Effector CD8-positive, alpha-beta T cell (primary cell): ENCODE measurements at places on chromosomes 2 and 18.

DNA sequence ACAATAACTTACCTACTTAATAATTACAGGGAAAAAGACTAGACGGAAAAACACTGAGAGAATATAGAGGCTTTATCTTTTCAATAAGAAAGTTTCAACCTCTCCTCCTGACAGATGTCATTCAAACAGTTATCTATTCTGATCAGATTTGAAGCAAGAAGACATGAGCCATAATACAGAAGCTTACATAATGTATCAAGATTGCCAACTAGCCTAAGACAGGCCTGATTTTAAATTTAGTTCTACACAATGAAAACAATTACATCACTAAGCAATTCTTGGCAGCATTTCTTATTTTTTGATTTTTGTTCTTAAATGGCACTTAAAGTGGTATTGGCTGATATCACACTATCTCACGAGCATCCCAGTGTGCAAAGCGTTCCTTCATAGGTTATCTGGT is 41.6 kb downstream of the GPR155 start:
- DNase-seq, result no peak

DNA sequence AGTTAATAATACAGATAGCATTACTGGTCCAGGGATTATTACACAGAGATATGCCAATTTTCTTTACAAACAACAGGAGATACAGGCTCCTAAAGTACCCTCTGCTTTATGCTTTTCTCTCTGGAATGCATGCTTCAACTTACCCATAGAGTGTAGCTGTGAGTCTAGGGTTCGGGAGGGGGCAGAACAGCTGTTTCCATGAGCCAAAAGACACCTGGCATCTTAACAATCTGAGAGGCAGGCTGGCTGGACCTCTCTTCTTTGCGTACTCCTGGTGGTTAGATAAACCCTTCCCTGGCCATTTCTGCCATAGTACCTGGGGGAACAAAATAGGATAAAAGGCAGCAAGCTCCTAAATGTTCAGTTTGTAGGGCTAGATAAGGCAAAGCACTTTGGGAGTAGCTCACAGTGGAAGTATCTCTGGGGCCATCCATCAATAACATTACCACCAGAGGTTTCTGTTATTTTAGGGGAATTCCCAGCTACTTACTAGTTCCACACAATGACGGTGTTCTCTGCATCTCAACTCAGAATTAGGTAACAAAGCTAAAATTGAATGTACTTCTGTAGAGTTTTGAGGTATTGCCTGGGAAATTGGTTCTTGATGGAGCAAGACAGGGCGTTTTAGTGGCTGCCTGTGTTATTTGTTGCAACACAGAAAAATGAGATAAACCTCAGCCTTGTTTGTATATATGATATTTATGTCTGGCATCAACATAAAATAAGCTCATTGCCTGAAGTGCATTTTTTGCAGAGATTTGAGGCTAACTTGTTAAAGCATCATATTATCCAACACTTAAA is 6.2 kb upstream of the CCDC85A start:
- DNase-seq, result no peak

GRCh38 chr2:15302154-15302553 is 259.0 kb downstream of the NBAS start:
- DNase-seq, result no peak

DNA sequence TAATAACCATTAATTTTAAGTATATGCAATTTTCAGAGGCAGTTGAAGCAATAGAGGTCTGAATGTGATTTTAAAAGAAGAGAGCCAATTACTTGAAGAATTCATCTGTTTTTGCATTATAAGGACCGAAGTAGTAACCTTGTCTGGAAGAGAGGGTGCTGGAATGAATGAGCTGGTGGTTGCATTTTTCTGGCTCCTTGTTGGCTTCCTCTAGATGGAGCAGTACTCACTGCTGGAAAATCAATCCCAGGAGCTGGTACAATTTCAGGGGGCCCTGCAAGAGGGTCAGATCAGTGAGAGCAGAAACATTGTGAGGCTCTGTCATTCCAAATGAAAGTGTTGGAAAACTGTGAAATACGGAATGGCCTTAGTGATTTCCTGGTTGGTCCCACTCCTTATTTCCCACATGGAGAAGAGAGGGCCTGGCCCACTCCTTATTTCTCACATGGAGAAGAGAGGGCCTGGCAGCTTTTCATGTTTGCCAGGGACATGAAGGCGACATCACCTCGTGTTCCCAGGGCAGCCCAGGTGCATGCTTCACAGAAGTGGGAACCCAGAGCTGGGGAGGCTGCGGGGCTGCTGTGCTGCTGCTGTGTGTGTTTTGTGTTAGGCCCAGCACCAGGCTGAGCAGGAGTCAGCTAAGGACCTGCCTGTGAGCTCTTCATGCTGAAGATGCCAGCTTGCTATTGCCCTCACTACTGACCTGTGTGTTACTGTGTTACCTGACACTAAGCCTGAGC is 197.4 kb downstream of the SNTG2 start:
- no peak for DNase-seq

GRCh38 chr18:12907258-12907925 is 23.4 kb upstream of the PTPN2 start:
- DNase-seq, result no peak

DNA sequence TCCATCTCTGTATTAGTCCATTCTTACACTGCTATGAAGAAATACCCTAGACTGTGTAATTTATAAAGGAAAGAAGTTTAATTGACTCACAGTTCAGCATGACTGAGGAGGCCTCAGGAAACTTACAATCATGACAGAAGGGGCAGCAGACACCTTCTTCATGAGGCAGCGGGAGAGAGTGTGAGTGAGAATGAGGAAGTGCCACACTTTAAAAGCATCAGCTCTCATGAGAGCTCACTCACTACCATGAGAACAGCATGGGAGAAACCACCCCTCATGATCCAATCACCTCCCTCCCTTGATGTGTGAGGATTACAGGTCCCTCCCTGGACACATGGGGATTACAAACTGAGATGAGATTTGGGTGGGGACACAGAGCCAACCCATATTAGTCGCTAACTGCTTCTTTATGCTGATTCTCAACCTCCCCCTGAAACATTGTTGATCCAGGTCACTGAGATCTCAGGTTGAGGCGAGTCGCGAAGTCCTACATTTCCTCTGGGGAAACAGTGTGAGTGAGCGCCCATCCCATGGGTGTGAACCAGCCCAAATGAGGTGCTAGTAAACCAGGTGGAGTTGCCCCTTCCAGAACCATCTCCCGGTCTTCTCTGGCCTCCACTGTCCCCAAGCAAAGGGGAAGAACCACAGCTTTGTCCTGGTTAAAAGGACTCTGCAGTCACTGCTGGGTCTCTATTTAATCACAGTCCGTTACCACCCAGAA is 123.8 kb downstream of the CAPN13 start:
- DNase-seq, result no peak

DNA sequence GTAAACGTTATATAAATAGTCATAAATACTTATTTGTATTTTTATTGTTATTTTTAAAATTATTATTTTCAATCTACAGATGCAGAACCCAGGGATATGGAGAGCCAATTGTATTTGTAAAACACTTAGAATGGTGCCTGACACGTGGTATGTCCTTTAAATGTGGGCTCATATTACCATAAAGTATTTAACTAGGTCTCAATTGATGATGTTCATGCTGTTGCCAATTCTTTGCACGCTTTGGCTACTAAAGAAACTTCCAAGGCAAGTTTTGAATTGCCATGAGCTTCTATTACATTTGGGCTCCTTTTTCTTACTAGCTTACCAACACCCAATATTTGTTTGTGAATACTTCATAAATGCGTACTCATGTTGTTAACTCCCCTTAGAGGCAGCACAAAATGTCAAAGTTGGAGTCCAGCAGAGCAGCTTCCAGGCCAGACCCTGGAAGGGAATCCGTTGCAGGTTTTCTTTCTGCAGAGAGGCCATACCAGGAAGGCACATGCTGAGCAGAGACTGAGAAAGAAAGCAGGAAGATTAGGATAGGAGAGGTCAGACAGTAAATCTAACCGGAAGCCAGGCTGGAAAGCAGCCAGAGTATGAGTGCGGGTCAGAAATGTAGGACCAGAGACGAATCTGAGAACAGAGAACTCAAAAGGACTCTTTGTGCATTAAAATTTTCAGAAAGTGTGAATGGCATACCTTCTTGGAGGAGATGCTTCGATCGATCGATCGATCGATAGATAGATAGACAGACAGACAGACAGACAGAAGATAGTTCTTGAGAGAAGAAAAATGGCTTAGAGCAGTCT is 4.2 kb upstream of the NOSTRIN start:
- no peak for DNase-seq
